ENCODE measurements at places on chromosomes 2 and 18. TPM values are rescaled to one million over a fixed set of nuclear protein-coding genes. Genes with fewer than 3 reads are reported as not detected.

The FARSB gene
- total RNA-seq = 18.5 TPM

- no peaks in the 10 kb centered on the region for H3K4me1 ChIP-seq
- H3K4me3 ChIP-seq = no peak overlapping the region
- no peaks in the 10 kb centered on the region for H3K36me3 ChIP-seq
- DNase-seq = no peak
- H3K27ac ChIP-seq = no peak overlapping the region
These were observed 38.0 kb upstream of the COL5A2 start for GRCh38 chr2:189217541-189217940.

DNA sequence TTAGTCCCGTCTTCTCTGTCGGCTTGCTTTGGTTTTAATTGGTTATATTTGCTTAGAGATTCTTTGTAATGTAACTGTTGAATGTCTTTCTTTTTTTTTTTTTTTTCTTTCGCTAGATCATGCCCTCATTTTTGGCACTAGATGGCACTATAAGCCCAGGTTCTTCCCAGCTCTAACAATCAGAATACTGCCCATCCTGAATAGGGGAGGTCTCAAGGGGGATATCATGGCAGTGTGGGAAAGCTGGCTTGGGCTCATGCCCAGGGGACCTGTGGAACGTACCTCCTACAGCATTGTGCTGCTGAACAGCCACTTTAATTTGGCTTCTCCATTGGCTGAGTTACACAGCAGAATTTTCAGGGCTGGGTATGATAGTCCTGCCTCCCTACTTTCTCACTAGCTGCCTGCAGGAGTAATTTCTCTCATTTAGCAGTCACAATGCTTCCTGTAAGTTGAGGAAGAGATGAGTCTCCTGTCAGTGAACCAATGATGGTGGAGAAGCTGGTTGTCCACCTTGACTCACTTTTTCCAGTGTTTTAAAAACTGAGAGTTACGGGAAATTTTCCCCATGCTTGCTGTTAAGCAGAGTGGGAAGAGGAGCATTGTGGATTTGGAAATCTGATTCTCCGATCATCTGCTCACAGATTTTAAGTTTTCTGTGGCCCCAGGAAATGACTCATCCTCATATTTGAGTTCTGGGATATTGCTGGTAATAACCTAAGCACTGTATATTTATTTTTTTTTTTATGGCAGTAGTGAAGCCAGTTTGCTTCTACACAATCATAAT is 47.2 kb downstream of the RAD51AP2 start:
- no peak overlapping the region for H3K4me3 ChIP-seq
- DNase-seq = no peak
- H3K27me3 ChIP-seq = no peaks in the 10 kb centered on the region
- no peak overlapping the region for H3K27ac ChIP-seq
- no peaks in the 10 kb centered on the region for H3K4me1 ChIP-seq

- peak overlapping the region; percentile 96 for H3K27ac ChIP-seq
- peak overlapping the region; percentile 94 for H3K4me3 ChIP-seq
- H3K36me3 ChIP-seq = no peaks in the 10 kb centered on the region
- no peak for DNase-seq
- H3K4me1 ChIP-seq = peaks cover 42% of the 10 kb centered on the region
These were observed 1.0 kb downstream of the LIMS1 start for GRCh38 chr2:108535357-108535631.

GRCh38 chr2:142973822-142974207 is 96.4 kb downstream of the KYNU start:
- H3K27me3 ChIP-seq = no peaks in the 10 kb centered on the region
- no peak overlapping the region for H3K4me3 ChIP-seq
- H3K4me1 ChIP-seq = peaks cover 8% of the 10 kb centered on the region
- H3K36me3 ChIP-seq = no peaks in the 10 kb centered on the region

DNA sequence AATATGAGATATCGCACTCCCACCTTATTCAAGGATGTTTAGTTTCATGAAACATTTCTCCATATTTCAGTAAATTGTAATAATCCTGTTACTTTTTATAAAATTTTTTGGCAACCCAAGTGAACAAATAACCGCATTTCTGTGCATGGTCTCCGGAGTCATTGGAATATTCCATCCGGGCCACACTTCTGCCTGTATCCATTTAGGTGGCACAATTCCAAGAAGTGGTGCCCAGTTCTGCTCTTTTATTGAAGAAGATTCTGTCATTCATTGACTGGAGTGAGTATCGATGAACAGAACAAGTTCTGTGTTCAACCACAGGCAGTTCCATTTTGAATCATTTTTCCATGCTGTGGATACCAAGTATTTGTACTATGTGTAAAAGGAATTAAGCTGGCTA is 26.6 kb upstream of the ICOS start:
- no peaks in the 10 kb centered on the region for H3K27me3 ChIP-seq
- no peaks in the 10 kb centered on the region for H3K4me1 ChIP-seq
- H3K36me3 ChIP-seq = no peaks in the 10 kb centered on the region
- H3K4me3 ChIP-seq = no peak overlapping the region

DNA sequence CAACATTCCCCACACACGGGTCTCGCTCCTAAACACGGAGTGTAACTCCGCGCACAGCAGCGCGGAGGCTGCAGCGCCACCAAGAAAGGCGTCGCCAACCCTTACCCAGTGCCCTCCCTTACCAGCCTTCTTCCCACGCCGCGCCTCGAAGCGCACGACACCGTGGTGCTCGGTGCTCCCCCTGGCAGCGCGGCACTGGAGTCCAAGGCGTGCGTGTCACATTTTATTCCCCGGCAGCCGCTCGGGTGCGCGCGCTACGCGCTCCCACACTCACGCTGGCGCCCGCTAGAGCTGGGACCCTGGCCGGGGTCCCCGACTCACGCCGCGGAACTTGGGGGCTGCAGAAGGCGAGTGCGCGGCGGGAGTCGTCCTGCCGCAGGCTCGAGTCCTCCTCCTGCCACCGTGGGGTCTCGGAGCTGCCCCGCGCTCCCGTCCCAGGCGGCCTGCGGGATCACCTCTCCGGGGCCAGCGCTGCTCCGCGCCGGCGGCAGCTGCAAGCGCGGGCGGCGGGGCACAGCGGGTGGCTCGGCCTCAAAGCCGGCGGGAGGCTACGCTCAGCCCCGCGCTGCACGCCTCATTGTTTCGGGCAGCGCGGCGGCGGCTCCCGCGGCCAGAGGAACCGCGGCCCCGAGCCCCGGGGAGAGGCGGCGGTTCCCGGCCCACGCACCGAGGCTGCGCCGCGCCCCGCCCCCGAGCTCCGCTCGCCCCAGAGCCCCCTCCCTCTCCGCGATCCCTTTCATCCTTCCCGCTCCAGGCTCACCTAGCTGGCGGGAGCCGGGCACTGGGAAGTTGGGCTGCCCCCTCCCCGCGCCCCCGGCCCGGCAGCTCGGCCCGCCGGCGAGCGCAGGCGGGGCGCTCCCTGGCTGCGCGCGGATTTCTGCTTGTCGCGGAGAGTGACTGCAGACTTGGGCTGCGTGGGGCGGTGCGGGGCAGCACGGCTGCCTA is at the start of gene ST6GAL2:
ST6GAL2 (minus strand) TSS at position 197 of the 945 bp plus-strand sequence. CDS start 42,190 bp downstream, outside the sequence.
- no peaks in the 10 kb centered on the region for H3K36me3 ChIP-seq
- H3K27ac ChIP-seq = peak within 1 kb of the TSS; percentile 77
- H3K4me1 ChIP-seq = peaks cover 9% of the 10 kb centered on the region
- peak within 1 kb of the TSS; percentile 90 for H3K4me3 ChIP-seq

DNA sequence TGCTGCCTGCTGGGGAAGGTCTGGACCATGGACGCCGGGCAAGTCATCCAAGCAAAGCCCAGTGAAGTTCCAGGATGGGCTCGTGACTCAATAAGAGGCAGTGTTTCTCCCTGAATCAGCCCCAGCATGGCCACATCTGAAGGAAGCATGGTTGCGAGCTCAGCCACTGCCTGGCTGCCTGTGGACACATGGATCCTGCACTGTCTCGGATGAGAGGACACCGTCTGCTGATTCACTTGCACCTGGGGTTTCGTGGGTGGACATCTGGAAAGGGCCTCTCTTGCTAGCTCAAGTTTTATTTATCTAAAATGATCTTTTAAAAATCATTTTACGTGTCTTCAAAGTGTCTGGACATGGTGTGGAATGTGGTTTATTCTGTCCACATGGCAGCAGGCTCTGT is 224.8 kb upstream of the FN1 start:
- H3K4me1 ChIP-seq = peaks cover 12% of the 10 kb centered on the region
- no peak for DNase-seq
- H3K4me3 ChIP-seq = no peak overlapping the region
- H3K27ac ChIP-seq = no peak overlapping the region
- H3K27me3 ChIP-seq = no peaks in the 10 kb centered on the region

DNA sequence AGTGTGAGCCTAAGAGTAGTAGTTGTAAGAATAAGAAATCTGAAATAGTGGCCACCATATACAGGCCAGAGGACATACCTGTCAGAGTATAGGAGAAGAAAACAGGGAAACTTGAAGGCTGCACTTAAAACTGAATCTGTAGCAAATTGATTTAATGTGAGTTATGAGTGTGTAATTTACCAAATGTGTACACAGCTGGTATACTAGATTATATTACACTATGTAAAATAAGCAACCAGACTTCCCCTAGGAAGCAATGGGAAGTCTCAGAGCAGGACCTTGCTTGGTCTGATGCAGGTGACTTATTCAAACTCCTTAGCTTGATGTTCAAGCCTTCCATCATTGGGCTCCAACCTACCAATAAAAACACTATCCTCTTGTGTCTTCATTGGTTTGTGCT is 17.3 kb upstream of the EPC2 start:
- no peak overlapping the region for H3K27ac ChIP-seq
- no peaks in the 10 kb centered on the region for H3K4me1 ChIP-seq
- H3K36me3 ChIP-seq = no peaks in the 10 kb centered on the region
- H3K27me3 ChIP-seq = no peaks in the 10 kb centered on the region
- no peak for DNase-seq

DNA sequence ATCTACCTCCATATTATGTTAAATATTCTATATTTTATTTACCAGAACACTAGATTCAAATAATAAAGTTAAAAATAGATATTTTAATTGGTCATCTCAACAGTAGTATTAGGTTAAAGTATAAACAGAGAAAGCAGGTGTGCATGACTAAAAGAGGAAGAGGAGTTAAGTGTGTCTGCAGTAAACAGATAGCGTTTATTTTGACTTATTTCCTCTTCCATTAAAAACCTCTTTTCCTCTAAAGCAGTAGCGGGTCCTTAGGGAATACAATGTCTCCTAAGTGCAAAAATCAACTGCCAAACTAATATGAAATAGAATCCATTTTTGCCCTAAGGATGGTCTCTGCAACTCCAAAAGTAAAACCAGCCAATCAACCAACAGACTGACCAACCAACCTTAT is 27.7 kb downstream of the EIF2AK3 start:
- no peak overlapping the region for H3K4me3 ChIP-seq
- no peak for DNase-seq
- peak overlapping the region; percentile 89 for H3K27ac ChIP-seq
- H3K36me3 ChIP-seq = peaks cover 3% of the 10 kb centered on the region
- no peaks in the 10 kb centered on the region for H3K27me3 ChIP-seq

DNA sequence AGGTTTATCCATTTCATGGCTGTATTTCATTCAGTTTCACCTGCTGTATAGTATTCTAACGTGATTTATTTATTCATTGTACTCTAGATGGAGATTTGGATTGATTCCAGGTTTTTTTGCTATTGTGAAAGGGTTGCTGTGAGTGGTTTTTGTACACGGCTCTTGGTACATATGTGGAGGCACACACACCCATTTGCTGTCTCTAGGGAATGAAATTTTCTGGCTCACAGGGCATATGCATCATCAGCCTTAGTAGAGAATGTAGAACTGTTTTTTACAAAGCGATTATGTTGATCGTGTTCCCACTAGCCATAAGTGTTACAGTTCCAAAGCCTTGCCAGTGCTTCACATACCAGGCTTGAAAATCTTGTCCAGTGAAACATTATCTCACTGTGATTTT is 5.1 kb downstream of the SPTBN1 start:
- H3K27me3 ChIP-seq = peaks cover 25% of the 10 kb centered on the region
- no peaks in the 10 kb centered on the region for H3K36me3 ChIP-seq
- H3K4me1 ChIP-seq = peaks cover 4% of the 10 kb centered on the region
- no peak overlapping the region for H3K27ac ChIP-seq

DNA sequence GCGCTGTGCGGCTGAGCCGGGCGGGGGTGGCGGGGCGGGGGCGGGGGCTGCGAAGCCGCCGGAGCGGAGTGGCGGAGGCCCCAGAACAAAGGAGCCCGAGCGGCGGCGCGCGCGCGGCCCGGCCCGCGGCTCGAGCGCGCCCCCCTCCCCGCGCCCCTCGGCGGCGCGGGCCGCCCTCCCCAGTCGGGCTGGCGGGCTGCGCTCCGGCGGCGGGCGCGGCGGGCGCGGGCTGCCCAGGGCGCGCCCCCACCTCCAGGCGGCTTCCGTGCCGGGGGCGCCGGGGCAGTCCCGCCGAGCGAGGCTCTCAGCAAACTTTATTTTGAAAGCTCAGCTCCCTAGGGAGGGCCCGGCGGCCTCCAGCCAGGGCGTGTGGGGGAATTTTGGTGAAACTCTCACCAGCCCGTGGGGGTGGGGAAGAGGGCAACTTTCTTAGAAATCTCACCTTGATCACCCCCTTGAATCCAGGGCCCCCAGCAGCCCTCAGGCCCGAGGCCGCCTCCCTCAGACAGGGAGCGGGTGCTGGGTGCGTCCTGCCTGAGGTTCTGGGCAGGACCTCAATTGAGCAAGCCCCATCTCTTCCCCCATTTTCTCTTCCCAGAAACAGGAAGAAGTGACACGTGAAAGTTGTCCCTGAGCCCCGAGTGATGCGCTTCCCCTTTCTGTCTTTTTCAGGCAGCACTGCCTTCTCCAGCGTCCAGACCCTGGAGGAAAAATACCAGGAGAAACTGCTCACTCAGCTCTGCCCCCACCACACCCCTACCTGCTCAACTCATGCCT is 786 bp downstream of the TET3 start:
- peaks cover 14% of the 10 kb centered on the region for H3K36me3 ChIP-seq
- peaks cover 6% of the 10 kb centered on the region for H3K27me3 ChIP-seq
- H3K27ac ChIP-seq = peak overlapping the region; percentile 85
- peak overlapping the region; percentile 78 for H3K4me3 ChIP-seq
- DNase-seq = peak; percentile 37

DNA sequence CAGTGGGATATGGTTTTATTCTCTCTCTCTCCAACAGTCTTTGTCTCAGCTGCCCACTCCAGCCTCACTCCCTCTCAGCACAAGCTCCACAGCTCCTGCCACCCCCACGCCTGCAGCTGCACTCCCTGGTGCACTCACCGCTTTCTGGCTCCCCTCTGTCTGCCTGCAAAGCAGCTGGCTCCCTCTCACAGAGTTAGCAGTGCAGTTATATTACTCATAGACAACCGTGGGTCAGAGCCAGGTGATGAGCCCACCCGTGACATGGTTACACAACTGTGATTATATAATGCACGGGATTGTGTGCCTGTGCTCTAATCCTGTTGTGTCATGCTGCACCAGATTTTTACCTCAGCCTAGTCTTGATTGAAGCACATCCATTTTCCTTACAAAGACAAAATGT is 276.9 kb upstream of the CHAC2 start:
- no peaks in the 10 kb centered on the region for H3K36me3 ChIP-seq
- no peak for DNase-seq
- H3K4me3 ChIP-seq = no peak overlapping the region
- H3K27ac ChIP-seq = no peak overlapping the region
- H3K27me3 ChIP-seq = no peaks in the 10 kb centered on the region

GRCh38 chr2:38720613-38721241 is 30.4 kb downstream of the SRSF7 start:
- H3K36me3 ChIP-seq = peaks cover 12% of the 10 kb centered on the region
- no peak for DNase-seq
- H3K27me3 ChIP-seq = no peaks in the 10 kb centered on the region
- no peak overlapping the region for H3K27ac ChIP-seq
- peaks cover 5% of the 10 kb centered on the region for H3K4me1 ChIP-seq

All from progenitor cell of endocrine pancreas (in vitro differentiated cells).